Hematopoietic multipotent progenitor cell (in vitro differentiated cells): ENCODE measurements at places on chromosomes 3 and 15. TPM values are rescaled to one million over a fixed set of nuclear protein-coding genes. Genes with fewer than 3 reads are reported as not detected.
A peak's percentile ranks its signal among the peaks of the same experiment; 100 is the strongest.

GRCh38 chr3:17258823-17259436, 374.2 kb downstream of the PLCL2 start:
- peak; percentile 1 for DNase-seq

- no peak for DNase-seq
These were observed 99.9 kb downstream of the LINGO1 start for GRCh38 chr15:77532846-77533245.

SUSD5 gene
- total RNA-seq = under 0.01 TPM

DNA sequence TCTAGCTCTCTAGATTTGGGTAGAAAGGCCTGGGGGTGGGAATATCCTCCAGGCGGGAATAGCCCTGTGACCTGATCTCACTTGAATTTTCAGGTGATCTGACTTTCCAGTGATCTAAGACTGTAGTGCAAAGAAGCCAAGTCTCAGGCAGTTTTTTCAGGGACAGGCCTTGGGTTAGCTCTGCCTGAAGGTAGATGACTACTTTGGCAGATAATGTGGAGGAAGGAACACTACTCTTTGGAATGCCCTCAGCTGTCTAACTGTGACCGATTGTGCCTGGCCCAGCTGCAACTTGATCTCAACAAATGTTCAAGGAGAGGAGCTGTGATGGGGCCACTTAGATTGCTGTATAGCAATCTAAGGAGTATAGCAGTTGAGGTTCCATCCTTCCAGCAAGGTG, 193.7 kb downstream of the TCF12 start:
- no peak for DNase-seq

- no peak for DNase-seq
These were observed 4.0 kb downstream of the RAB11A start for GRCh38 chr15:65873256-65873655.

SNTN gene
- not detected for total RNA-seq

CADM2 gene
- total RNA-seq = 5.1 TPM

RAD51 gene
- 4.6 TPM for total RNA-seq

DNA sequence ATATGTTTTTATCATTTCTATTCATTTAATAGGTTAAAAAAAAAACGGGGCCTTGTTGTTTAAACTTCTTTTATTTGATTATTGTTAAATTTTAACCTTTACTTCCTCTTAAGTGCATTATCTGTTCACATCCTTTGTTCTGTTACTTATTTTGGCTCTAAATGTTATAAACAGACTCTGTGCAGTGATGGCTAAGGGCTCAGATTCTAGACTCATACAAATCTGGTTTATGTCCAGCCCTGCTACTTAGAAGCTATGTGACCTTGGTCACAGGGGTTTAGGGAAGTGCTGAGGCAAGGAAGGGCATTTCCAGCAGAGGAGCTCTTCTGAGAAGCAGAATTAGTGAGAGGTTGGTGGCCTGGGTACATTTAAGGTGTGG, 55.3 kb upstream of the VILL start:
- DNase-seq = peak; percentile 9

- DNase-seq = no peak
These were observed 156.3 kb upstream of the TMC3 start for GRCh38 chr15:81530271-81530691.

ATP13A5 gene
- total RNA-seq = not detected

PPP2R3A gene
- total RNA-seq = 2.2 TPM

CHSY1 gene
- 23.4 TPM for total RNA-seq

- DNase-seq = no peak
These were observed 36.8 kb upstream of the CNTN3 start for GRCh38 chr3:74651292-74651691.

- no peak for DNase-seq
These were observed 57.8 kb downstream of the BLM start for GRCh38 chr15:90774731-90775514.

DNA sequence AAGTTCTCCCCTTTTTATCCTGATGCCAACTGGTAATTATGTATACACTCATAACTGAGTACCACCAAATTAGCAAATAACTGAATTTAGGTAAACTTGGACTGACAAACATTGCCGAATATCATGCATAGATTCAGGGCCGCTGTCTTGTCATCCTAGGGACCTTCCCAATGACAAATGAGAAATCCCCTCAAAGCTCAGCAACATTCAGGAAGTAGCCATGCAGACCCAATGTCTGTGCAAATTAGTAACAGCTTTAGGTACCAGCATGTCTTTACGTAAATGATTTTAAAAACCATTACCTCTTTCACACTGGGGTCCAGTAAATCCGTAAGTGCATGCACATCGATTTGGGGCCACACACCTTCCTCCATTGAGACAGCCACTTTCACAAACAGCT, 49.5 kb downstream of the FBN1 start:
- no peak for DNase-seq

- DNase-seq = no peak
These were observed 142.5 kb downstream of the XXYLT1 start for GRCh38 chr3:195128255-195129071.

PPP1R2 gene
- 50.9 TPM for total RNA-seq

OIP5 gene
- 5.7 TPM for total RNA-seq

DNA sequence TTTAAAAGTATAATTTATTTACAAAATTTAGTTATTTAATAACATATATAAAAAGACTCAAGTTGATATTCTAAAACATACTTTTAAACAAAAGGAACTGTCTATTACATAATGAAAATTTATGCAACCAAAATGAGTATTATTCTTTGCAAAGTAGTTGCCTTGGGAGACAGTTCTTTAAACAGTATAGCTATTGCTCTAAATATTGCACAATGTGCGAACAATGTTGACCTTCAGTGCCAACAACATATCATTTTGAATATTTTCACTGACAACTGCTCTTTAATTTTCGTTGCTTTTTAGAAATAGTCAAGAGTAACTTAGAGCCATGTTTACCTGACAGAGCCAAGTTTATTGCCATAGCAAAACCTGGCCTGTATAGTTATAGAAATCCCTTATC, 124.9 kb downstream of the ZBTB20 start:
- no peak for DNase-seq

DNA sequence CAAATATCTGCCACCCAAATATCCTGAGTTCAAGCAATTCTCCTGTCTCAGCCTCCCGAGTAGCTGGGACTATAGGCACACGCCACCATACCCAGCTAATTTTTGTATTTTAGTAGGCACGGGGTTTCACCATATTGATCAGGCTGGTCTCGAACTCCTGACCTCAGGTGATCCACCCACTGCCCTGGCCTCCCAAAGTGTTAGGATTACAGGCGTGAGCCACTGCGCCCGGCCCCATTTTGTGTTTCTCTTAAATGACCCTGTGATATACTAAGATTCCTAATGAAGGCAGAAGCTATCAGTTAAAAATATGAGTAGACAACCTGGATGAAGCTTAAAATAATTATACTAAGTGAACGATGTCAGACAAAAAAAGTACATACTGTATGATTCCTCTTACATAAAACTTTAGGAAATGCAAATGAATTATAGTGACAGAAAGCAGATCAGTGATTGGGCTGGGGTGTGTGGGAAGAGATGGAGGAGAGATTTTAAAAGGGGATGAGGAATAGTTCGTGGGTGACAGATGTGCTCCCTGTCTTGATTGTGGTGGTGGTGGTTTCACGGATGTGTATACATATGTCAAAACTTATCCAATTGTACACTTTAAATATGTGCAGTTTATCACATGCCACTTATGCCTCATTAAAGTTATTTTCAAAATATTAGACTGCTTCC, 3.8 kb upstream of the KLHL40 start:
- no peak for DNase-seq

KIF23 gene
- total RNA-seq = 2.2 TPM

- DNase-seq = no peak
These were observed 147.6 kb downstream of the FAM43A start for GRCh38 chr3:194833114-194833910.

DNA sequence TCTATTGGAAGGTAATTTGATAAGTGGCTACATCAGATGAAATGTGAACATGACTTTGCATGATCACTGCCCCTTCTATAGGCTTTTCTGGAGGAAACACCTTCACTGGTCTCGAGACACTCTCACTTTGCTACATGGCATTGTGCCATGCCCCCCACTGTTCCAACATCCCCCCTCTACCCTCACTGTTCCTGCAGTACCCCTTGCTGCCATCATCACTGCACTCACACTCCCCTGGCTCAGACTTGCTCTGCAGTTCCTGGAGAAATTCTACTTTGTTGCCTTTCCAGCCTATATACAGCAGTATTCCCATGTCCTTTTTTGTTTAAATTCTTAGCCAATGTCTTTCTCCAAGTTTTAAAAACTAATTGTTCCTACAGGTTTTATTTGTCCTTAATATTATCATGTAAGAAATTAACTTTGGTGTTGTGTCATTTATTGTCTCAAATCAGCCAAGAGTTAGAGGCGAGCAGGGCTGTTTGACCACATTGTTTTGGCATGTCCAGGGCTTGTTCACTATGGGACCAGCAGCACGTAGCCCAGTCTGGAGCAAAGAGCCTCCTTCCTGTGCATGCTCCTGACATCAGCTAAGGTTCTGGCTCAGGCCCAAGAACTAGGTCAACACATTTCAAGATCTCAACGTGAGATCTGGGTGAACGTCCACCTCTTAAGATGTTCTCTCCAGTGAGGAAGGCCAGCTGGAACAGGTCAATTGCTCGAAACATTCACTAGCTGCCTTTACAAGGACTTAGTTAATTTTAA, 246.4 kb downstream of the SLC9A9 start:
- DNase-seq = peak; percentile 68

DNA sequence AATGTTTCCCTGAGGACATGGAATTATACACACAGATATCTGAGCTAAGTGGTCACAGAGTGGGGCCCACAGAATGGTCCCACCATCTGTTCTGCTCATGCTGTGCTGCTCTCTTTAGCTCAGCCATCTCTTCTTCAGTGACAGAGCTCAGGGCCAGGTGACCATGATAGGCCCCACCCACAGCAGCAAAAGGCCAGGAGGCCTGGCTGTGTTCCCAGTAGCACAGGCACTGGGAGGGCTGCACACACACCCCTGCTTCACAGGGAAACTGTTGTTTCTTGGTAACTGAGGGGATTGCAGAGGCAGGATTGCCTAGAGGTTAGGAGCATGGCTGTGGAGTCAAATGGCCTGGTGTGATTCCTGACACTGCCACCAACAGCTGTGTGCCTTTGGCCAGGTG, 4.8 kb upstream of the FBXW12 start:
- no peak for DNase-seq

DNA sequence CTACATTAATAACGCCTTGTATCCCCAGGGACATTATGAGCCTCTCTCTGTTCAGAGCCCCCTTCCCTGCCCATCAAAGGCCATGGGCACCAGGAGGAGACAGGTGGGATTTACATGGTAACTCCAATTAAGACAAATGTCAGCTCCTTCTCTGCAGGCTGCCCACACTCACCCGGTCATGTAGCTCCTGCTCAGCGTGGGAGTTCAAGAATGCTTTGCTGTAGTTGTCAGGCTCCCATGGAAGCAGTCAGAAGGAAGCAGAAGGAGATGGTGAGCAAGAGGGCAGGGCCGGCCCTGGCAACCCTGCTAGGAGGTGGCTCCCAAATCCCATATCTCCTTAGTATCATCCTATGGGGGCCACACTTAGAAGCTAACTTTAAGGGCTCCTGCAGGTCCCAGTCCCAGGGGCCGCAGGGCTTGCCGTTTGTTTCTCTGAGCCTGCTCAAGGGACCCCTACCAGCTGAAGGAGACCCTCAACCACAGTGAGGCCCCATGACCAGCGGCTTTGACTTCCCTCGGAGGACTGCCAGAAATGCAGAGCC, 218.4 kb upstream of the TLE3 start:
- DNase-seq = no peak

GRCh38 chr15:74428970-74429780, 4.6 kb downstream of the SEMA7A start:
- no peak for DNase-seq

GRCh38 chr3:164507886-164508285, 570.4 kb downstream of the SI start:
- no peak for DNase-seq

DNA sequence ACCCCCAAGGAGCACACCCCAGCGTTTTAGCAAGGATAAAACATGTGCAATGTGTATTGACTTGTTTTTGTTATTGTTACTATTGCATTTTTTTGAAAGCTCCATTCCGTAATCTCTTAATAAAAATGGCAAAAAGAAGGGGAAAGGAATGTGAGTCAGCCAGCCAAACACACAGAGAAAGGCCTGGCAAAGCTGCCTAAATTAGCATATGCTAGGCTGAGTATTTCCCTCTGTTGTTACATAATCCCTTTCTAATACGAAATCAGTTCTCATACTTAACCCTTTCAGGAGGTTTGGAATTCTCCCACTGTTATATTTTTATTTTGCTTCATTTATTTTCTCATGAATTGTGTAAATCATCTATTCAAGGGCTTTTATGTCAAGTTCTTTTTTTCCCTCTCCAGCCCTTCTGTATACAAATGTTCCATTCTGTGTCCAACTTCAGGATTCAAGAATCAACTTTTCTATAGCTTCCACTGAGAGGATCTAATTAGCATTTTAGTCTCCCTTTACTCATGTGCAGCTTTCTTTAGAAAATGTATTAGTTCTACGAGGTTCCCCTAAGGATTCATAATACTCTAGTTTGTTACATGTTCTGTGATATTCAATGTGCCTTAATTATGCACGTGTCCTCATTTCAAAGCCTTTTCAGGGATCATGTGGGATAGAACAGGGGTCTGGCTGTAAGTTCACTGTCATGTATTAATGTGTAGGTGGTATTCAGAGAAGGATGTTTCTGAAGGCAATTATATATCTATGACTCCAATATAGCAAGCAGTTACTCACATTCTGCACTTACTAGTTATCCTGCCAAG, 9.2 kb downstream of the CADM2 start:
- no peak for DNase-seq

DNA sequence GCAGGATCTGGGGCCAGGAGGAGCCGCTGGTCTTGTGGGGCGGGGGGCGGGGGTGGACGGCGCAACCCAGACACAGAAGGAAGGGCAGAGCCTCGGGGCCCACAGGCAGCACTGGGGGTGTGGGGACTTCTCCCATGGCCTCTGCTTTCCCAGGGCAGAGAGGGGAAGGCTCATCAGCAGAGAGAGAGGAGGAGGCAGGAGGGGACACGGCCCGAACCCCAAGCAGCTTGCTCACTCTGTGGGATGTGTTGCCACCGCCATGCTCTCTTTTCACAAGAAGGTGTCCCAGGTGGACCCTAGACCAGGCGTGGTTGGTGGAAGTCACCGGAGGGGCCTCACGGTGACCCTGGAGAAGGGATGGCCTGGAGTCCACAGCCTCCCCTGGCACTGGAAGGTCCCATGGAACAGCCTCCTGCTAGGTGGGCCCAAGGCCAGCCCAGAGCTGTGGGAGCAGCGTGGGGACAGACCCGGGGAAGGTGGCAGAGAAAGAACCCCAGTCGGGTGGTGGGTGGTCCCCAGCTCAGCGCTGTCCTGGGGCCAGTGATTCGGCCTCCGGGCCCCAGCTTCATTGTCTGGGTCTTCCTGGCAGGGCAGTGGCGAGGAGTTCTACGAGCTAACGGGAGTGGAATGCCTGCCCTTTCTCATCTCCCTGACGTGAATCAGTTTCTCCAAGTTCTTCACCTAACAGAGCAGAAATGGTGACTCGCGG, 46.8 kb upstream of the PCSK6 start:
- no peak for DNase-seq

- DNase-seq = no peak
These were observed 162.4 kb downstream of the ADAMTSL3 start for GRCh38 chr15:83816124-83816883.

- DNase-seq = no peak
These were observed 259.5 kb downstream of the THSD4 start for GRCh38 chr15:71374607-71375352.

CRTAP gene
- total RNA-seq = 35.3 TPM

CLDN11 gene
- total RNA-seq = not detected

GRCh38 chr15:63366451-63366850, 15.2 kb downstream of the CA12 start:
- no peak for DNase-seq
